ENCODE measurements at places on chromosomes 12 and 14. TPM values are rescaled to one million over a fixed set of nuclear protein-coding genes. Genes with fewer than 3 reads are reported as not detected.

DNA sequence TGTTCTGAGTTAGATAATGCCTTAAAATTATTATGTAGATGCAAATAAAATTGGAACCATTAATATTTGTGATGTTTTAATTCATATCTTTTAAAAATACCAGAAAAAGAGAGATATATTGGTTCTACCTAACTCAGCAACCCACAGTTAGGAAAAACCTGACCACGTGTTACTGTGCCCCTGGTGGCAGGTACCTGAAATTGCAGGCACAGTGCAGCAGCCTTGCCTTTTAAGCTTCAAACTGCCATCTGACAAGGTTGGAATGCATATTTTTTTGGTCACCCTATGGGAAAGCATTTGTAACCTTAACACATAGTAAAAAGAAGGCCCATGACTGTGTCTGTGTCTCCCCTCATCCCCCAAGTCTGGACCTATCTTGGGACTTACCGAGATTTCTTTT is 109.4 kb upstream of the NOS1 start:
- DNase-seq = no peak

GRCh38 chr12:14273913-14274311 is 91.6 kb upstream of the ATF7IP start:
- DNase-seq = no peak

- peak; percentile 98 for DNase-seq
These were observed at the start of gene DCTN2 for GRCh38 chr12:57546438-57547287. DCTN2 (minus strand) TSS chr12:57547192; CDS start chr12:57547063, 129 bp downstream.

DNA sequence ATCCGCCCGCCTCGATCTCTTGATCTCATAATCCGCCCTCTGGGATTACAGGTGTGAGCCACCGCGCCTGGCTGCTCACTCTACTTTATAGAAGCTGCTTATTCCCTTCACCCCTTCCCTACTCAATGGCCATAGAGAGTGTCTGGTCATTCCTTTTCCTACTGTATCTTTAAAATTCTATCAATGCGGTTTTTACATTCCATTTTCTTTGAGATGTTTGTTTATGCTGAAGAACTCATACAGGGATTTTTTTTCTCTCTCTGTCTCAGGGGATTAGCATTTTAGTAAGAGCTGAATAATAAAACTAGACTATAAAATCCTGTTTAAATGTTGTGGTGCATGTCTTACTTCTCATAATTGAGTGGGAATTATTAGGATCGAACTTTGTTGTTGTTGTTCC is 218.6 kb upstream of the FOXN3 start:
- DNase-seq = no peak

GRCh38 chr12:58961906-58962305 is 41.6 kb upstream of the LRIG3 start:
- DNase-seq = no peak

- DNase-seq = no peak
These were observed 61.0 kb downstream of the PPM1H start for GRCh38 chr12:62873826-62874448.

DNA sequence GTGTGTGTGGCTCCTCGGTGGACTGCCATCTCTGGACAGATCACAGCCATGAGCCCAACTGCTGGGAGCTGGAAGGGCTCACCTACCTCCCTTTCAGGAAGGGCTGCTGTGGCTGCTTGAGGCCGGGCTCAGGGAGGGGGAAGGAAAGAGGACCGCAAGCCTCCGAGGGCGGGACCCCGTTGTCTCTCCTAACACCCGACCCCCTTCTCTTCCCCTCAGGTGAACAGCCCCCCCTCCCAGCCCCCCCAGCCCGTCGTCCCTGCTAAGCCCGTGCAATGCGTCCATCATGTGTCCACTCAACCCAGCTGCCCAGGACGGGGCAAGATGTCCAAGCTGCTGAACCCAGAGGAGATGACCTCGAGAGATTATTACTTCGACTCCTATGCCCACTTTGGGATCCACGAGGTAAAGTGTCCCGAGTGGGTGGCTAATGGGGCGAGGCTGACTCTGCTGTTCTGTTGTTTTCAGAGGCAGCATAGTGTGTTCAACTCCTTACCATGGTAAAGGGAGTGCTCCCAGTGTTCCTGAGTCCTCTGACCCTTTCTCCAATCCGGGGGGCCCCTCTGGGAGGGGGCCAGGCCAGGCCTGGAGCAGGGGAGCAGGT is 49.5 kb downstream of the PRMT8 start:
- no peak for DNase-seq

GRCh38 chr14:22715186-22715812 is 51.2 kb upstream of the OXA1L start:
- no peak for DNase-seq

- DNase-seq = no peak
These were observed 521 bp upstream of the PIP4K2C start for GRCh38 chr12:57590479-57590863.

- DNase-seq = no peak
These were observed 29.5 kb upstream of the FBXO34 start for GRCh38 chr14:55241673-55242072.

GRCh38 chr14:90641168-90641567 is 175.1 kb downstream of the TTC7B start:
- no peak for DNase-seq

DNA sequence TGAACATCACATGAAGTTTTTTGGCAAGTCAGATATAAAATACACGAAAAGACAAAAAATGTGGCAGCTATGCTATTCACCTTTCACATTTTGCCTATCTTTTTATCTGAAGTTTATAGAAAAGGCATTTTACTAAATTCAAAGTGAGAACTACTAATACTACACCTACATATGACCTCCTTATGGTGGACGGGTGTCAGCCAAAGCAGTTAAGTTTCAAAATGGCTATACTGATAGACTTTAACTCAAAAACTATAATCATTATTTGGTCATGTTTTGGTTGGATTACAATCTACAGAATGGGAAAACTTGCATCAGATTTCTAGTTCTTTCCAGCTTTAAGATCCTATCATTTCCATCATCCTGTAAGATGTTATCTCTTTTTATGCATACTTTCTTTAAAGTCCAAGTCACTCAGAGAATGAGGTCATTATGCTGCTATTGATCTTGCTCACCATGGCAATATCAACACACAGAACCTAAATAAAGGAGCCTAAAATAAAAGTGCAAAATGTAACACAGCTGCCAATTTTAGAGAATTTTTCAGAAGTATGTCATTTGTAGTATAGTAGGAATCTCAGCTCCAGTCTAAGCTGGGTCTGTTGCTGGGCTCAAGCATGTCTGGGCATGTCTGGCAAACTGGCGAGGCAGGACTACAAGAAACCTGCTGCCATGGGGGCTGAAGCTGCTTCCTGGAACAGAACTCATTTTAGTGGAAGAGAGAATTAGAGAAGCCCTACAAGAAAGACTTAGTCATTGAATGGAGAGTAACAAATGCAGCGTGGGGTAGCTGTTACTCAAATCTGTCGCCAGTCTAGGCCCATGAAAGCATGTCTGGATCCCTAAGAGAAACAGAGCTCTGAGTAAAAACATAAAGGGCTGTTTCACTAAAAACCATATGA is 7.6 kb upstream of the AEBP2 start:
- no peak for DNase-seq

DNA sequence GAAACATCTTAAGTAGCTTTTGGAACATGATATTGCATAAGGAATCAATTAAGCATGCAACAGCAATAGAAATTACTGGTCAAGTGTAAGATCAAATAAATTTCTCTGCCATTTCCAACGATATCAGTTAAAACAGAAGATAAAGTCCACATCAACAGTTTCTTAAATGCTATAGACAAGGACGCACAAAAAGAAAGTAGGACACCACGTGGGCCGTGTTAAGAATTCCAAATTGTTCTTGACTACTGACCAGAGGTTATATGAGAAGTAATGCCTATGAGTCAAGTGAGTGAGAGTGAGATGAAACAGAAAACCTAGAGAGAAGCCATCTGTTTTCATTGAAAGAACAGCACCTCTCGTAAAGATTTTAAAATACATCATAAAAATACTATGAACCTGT is 318.2 kb downstream of the TMEM117 start:
- no peak for DNase-seq

GRCh38 chr12:89864411-89864810 is 155.8 kb upstream of the ATP2B1 start:
- no peak for DNase-seq

- no peak for DNase-seq
These were observed 196.9 kb upstream of the NOVA1 start for GRCh38 chr14:26794731-26795130.

- peak; percentile 38 for DNase-seq
These were observed 4.3 kb downstream of the IRF2BPL start for GRCh38 chr14:77024171-77024691.

- no peak for DNase-seq
These were observed 7.5 kb downstream of the GALNT16 start for GRCh38 chr14:69267492-69267891.

- no peak for DNase-seq
These were observed 15.0 kb upstream of the PPP1R13B start for GRCh38 chr14:103862393-103862782.

DNA sequence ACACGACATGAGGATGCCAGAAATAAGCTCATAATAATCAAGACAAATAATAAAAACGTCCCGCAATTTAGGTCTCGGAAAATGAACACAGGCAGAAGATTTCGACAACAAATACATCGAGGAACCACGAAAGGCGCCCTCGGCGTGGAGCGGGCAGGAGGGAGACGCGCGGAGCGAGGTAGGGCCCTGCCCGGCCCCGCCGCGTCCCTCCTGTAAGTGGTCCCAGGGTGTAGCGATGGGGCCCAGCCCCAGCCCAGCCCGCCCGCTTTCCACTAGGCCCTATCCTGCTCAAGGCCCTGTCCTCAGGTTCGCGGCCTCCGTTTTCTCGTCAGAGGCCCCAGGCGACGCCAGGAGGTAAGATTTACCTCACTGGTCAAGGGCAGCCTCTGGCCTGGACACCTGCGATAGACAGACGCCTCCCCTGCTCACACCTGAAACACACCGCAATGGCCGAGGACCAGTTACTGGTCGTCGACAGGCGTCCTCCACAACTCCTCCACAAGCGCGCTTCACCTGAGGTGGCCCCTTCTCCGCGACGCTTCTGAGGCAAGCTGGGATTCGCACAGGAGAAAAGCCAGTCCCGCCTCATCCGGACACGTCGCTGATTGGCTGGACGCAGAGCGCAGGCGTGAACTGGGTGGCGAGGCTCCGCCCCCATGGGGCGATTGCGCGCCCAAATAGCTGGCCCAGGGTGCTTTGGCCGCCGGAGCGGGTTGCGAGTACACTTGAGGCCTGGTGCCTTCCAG is at the start of gene SYCP3:
TSS of gene SYCP3 (minus strand) at position 543 of the 746 bp plus-strand sequence. CDS start 1,527 bp downstream, outside the sequence.
- DNase-seq = no peak

- no peak for DNase-seq
These were observed 665 bp downstream of the RHOF start for GRCh38 chr12:121792607-121793439.

DNA sequence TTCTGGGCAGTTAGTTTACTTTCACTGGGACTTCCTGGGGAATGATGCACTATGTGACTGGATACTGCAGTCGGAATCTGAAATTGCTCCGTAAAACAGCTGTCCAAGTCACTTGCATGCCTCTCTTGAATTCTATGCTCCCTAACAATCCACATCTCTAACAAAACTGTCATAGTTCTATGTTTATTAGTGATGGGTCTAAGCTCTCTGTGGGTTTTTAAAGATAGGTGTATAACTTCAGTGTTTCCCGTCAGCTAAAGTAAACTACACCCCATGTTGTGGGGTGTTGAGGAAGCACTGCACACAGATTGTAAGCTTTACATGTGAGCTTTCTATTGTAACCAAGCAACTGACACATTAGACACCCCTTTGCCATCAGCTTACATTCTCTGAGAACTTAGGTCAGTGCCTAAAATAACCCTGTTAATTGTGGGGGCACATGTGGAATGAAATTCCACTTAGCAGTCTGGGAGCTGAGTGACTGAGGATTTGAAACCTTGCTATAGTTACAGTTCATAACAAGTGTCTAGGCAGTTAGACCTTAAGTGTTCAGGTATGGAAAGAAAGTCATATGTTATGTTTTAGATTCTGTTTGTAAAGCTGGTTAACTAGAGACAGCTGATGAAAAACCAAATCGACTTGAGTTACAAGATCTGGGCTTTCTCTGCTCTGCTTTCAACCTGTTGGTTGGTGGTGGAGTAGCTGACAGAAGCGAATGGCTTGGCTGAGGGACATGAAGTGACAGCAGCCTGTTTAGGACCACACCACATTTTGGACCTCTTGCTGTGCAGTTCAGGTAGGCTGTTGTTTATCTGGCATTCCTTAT is 165.7 kb downstream of the AKAP6 start:
- no peak for DNase-seq

DNA sequence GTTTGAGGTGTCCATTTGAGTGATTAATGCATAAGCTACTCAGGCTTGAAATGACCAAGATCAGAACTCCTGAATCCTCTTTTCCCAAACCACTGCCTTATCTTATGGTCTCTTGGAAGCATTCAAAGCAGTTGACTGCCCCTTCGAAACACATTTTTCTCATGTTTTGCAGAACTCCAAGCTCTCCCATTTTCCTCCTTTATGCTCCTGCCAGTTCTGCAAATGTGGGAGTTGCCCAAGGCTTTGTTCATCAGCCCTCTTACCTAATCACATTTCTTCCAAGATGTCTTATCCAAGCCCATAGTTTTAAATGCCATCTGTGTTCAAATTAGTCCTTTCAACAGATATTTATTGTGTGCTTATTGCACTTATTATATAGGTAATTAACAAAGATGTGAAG is 1.8 kb upstream of the DNAAF2 start:
- no peak for DNase-seq

DNA sequence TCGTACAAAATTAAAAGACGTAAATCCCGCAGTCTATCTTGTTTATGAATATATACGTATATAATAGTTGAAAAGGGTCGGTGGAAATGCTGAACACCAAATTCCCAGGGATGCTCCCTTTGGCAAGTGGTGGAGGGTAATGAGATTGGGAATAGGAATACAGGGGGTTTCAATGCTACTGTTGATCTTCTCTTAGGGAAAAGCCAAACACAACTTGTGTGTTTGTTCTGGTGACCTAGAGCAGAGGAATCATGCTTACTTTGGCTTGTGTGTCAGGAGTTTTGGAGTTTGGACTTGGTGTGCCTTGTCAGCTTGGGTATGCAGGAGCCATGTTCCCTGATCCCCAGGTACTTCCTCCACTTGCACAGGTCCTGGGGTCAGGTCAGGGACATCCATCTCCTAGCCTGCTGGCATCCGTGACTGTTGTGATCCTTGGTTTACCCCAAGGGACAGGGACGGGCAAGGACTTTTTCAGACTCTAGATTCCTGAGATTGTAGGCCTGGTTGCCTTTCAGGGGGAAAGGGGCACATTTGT is 4.1 kb downstream of the SLC10A1 start:
- DNase-seq = no peak

- no peak for DNase-seq
These were observed 478 bp downstream of the RITA1 start for GRCh38 chr12:113186033-113186365.

GRCh38 chr12:85357609-85358008 is 77.6 kb downstream of the ALX1 start:
- DNase-seq = no peak

Gene TCL1B
- not detected for total RNA-seq

Gene GDF3
- not detected for total RNA-seq

Gene WNK1
- total RNA-seq = 364 TPM

Gene CLEC1A
- 0.29 TPM for total RNA-seq

Gene PRKD1
- total RNA-seq = 18.0 TPM

Gene KCNC2
- total RNA-seq = 135 TPM

Gene CMTM5
- 59.5 TPM for total RNA-seq

Gene SLC38A4
- total RNA-seq = 0.44 TPM

Gene KCNMB4
- total RNA-seq = 48.1 TPM

Gene BCL7A
- total RNA-seq = 47.2 TPM

Gene IRAK4
- total RNA-seq = 9.7 TPM
